Stimulated activated effector memory CD8-positive, alpha-beta T cell treated with anti-CD3 and anti-CD28 coated beads, Interleukin-12 subunit alpha, Interleukin-12 subunit beta, amount 100 ng/mL, for 72 hours (primary cell): ENCODE measurements at places on chromosomes 12 and 14.

DNA sequence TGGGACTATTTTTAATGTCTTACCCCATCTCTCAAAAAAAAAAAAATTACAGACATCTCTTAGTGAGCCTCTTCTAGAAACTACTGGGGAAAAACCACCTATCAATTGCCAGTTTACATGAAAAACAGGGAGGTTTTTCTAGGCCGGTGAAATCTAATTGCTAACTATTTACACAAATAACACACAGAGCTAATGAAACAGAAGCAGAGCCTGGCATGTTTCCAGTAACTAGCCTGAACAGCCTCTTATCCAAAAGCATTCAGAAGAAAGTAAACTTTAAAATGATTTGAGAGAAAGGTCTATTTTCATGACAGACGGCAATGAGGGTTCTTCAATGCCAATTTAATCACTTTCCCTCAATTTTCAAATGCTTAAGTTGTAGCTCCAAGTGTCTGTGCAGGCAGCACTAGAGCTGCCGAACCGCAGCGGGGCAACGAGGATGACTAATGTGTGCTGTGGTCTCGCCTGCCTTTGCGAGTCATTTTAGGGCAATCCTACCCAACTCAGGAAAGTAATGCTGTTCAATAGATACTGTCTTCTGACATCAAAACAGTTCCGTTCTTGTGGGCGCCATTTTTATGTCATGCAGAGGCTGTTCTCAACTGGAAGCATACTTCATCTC lies 84.6 kb downstream of the SETD3 start:
- DNase-seq: peak; percentile 57

- DNase-seq: no peak
Measured at GRCh38 chr12:97940629-97941028, 478.0 kb downstream of the RMST start.

DNA sequence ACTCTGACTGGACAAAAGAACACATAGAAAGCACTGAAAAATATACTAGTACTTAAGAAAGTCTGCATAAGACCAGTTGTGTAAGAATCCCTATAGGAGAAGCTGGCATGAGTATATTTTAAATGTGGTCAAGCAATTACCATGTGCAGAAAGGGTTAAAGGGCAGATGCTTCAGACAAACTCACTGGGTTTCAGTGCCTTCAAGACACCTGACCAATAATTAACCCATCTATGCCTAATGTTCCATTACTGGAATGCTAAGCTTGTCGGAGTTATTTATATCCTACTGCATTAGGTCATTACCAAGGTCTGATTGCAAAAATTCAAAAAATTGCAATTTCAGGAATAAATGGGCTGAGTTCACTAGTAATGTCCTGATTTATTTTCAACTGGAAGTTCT lies 41.3 kb downstream of the HNRNPC start:
- no peak for DNase-seq

DNA sequence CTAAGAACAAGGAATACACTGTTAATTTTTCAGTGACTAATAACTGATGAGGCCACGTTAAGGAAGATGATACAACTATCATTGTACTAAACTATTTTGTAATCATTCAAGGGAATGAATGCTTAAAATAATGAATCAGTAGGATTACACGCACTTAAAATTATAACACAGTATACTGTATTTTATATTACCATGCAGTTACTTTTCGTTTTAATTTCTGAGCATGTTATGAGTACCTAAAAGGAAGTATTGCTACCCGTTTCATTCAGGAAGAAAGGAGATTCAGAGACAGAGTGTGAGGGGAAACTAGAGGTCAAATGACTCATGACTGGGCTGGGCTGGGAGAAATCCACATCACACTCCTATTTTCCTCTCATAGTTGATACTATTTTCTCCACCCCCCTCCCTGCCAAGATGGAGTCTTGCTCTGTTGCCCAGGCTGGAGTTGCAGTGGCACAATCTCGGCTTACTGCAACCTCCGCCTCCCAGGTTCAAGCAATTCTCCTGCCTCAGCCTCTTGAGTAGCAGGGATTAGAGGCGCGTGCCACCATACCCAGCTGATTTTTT lies 202.0 kb downstream of the PPM1H start:
- no peak for DNase-seq

DNA sequence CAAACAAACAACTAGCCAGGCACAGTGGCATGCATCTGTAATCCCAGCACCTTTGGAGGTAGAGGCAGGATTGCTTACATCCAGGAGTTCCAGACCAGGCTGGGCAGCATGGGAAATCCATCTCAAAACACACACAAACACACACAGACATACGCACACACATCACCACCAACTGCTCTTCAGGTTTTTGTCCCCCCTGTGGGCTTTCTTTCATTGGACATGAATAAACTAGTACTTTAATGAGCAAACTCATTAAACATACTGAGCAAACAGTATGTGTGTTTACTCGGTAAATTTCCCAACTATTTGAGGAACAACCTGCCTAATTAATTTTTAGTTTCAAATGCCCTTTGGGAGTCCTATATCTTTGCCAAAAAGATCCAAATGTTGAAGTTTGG lies 10.1 kb upstream of the RASSF3 start:
- no peak for DNase-seq

GRCh38 chr14:103867523-103867953 lies 20.2 kb upstream of the PPP1R13B start:
- no peak for DNase-seq

DNA sequence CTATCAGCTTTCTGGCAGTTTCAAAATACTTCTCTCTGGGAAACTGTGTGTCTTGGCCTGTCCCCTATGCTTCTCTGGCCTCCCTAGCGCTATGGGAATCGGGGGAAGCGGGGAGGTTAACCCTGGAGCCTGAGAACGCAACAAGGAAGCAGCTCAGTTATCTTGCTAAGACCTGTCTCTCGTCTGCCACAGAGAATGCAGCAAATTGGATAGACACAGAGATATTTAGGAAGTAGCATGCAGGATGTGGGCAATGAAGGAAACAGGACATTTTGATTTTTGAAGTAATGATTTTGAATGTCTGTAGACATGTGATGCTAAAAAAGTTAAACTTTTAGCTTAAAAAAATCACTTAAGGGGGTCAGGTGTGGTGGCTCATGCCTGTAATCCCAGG lies 6.6 kb upstream of the CALCOCO1 start:
- DNase-seq: no peak

DNA sequence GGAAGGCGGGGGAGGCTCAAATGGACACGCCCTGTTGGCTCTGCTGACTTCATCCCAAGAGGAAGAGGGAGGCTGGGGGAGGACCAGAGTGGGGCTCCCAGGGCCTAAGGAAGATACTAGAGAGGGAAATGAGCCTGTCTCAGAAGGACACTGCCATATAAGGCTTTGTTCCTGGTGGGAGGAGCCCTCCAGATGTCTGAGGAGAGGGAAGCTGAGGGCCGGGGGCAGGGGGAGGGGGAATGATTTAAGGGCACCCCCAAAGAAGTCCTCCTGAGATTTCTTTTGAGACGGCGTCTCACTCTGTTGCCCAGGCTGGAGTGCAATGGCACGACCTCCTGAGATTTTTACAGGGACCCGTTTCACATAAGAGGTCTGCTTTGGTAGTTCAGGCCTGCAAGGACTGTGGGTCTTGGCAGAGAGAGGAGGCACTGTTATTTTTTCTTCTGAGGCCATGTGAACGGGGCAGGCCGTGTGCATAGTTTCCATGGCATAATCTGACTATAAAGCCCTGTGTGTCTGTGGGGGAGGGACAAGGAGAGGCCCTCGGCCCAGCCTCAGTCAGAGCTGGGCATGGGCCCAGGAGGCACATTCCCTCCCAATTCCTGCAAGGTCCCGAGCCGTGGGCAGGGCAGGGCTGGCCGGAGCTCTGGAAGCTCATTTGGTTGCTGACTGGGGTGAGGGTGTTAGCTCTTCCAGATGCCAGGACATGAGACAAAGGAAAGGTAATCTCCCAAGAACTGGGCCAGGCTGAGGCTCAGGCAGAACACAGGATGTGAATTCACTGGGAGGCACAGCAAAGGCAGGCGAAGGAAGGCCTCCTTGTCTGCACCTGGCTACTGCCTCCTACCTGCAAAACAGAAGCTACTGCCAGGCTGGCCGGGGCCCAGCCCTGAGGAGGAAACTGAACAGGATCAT lies 22.2 kb upstream of the PLEKHG3 start:
- no peak for DNase-seq

DNA sequence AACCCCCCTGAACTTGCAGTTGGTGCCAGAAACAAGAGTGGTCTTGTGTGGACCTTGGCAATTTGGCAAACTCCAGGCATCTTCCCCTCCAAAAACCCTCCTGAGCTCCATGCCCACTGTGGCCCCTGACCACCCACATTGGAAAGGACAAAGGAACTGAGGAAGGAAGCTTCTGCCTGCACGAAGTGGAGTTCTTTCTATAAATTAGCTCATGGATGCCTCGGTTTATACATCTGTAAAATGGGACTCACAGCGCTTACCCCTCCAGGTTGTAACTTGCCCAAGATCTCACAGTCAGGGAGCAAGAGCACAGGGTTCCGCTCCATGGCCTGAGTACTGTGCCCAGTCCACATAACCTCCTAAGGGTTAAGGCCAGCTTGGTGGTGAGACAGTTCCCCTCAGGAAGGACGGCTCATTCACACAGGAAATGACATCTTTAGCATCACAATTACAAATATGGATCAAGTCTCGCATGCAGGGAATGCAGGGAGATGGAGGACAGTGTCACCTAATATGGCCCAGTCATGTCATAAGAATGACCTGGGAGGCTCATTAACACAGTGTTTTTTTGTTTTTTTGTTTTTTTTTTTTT lies 66.6 kb downstream of the CLMN start:
- no peak for DNase-seq

- DNase-seq: peak; percentile 70
Measured at GRCh38 chr12:67698672-67699581, 50.4 kb downstream of the DYRK2 start.

- DNase-seq: peak; percentile 60
Measured at GRCh38 chr12:219891-220352, 6.0 kb upstream of the SLC6A12 start.

- no peak for DNase-seq
Measured at GRCh38 chr12:124751654-124752355, 111.9 kb downstream of the SCARB1 start.

GRCh38 chr12:127970491-127970890 lies 296.5 kb upstream of the TMEM132C start:
- no peak for DNase-seq

DNA sequence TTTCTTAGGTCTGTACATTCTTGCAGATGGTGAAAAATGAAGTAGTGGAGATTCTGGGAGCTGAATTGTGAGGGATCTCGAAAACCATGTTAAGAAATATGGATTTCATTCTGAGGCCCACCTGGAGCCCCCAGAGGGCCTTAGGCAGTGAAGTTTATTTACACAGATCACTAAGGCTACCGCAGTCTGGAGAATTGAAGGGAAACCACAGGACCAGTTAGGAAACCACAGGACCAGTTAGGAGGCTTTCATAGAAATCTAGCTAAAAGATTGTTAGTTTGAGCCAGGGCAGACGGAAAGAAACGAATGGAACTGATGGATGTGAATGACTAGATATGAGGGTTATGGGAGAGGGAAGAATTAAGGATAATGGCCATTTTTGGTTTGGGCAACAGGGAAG lies 7.2 kb downstream of the CBLN3 start:
- DNase-seq: no peak

DNA sequence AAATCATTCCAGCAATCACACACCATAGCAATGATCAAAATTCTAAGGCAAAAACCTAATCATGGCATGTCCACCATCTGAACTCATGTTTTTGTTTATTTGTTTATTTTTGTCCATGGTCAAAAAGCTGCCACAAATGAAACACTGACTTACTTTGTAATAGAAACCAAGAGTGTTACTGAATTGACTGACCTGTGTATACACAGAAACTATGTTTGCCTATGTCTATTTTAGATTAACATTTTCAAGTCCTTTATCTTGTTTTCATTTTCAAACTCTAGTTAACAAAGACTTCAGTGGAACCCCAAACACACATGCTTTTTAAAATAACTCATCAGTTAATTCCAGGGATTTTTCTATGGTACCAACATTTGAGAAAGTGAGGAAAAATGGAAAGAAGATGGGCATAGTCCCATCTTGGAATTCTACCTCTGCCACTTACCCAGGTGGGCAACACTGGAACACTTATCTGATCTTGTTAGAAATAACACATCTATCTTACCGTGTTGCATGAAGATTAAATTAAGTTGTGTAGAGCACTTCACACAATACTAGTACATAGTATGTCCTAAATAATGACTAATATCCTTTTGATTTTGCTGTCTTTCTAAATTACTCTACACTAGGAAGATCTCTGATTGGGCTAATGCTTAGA lies 6.4 kb downstream of the LUM start:
- DNase-seq: no peak

GRCh38 chr12:46843811-46844210 lies 18.0 kb upstream of the SLC38A4 start:
- no peak for DNase-seq

DNA sequence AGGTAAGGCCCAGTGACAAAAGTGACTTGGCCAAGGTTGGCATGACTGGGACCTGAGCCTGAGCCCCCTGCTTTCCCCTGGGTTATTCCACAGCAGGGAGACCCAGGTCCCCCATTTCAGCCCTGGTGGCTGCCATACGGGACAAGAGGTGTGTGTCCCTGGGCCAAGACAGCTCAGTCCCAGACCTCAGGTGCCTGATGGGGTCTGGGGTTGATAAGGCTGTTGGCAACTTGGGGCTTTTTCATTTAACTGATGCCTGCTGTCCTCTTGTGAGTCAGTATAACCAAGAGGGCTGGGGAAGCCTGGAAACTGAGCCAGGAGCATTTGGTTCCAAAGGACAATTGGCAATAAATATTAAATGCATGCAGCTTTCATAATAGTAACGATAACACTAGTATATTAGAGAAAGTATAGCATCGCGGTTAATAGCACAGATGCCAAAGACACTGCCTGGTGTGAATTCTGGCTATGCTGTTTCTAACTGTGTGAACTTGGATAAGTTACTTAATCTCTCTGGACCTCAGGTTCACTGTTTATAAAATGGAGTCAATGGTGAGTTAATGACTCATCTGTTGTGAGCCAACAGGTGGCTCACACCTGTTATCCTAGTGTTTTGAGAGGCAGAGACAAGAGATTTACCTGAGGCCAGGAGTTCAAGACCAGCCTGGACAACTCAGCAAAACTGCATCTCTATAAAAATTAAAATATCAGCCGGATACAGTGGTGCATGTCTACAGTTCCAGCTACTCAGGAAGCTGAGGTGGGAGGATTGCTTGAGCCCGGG lies 898 bp downstream of the SDSL start:
- no peak for DNase-seq

DNA sequence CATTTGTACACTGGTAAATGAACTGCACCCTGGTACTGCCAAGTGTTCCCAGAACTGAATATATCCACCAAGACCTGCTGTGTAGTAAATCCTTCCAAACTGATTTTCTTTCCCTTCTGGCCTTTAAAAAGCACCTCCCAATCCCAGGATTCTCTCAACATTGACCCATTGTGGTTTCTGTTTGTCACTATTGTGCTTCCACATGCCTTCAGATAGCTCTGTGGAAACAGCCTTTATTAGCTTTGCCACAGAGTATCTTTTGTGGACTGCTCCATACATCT lies 949 bp upstream of the KIF21A start:
- no peak for DNase-seq

DNA sequence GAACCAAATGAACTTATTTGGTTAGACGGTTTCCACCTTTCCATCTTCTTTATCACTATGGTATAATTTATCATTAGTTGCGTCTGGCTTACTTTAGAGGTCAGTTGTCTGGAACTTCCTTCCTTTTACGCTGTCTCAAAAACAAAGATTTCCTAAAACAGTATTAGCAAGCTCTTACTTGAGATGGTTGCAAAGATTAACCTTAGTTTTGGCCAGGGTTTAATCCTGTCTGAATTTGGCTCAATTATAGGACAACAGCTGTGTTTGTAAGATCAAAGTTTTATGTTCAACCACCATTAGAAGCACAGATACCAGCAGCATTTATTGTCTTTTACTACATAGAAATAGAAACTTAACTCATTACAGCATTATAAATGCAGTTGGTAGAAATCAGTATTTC lies 7.9 kb upstream of the WASHC3 start:
- no peak for DNase-seq
